ENCODE measurements at places on chromosomes 16 and 17.
A peak's percentile ranks its signal among the peaks of the same experiment; 100 is the strongest.

DNA sequence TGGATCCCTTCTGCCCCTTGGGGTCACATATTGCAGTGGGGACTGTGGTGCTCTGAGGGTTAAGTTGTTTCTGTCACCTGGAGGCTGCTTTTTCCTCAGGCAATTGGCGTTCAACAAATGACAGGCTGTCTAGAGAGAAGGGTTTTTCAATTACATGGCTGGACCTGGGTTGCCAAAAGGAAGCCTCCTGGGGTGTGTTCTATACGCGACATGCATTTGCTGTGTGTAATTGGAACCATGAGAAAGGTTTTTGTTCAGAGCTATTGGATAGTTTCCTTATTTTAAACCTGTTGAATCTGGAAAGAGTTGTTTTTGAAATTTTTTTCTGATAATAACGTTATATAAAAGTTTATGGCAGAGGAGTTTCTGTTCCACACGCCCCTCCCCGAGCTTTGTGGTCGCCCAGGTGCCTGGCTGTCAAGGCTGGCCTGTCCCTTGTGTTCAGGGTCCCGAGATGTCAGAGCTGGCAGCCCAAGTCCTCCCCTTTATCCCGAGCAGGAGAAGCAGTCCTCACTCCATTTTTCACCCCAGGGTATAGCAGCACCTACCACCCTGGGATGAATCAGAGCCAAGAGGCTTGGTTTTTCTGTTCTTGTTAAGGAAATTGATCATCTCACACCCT is 26.1 kb upstream of the ZNF750 start:
- no peak for DNase-seq

DNA sequence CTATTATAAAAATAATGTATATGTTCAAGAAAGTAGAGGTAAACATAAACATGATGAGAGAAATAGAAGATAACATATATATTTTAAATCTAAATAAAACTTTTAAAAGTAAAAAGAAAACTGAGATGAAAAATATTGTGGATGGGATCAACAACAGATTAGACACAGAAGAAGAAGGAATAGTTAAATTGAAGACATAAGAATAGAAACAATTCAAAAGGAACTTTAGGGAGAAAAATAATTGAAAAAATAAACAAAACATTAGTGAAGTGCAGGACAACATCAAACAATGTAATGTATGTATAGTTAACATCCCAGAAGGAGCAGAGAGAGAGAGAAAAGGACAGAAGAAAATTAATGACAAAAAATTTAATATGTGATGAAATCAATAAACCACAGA is 228.1 kb upstream of the TNRC6C start:
- DNase-seq = no peak

DNA sequence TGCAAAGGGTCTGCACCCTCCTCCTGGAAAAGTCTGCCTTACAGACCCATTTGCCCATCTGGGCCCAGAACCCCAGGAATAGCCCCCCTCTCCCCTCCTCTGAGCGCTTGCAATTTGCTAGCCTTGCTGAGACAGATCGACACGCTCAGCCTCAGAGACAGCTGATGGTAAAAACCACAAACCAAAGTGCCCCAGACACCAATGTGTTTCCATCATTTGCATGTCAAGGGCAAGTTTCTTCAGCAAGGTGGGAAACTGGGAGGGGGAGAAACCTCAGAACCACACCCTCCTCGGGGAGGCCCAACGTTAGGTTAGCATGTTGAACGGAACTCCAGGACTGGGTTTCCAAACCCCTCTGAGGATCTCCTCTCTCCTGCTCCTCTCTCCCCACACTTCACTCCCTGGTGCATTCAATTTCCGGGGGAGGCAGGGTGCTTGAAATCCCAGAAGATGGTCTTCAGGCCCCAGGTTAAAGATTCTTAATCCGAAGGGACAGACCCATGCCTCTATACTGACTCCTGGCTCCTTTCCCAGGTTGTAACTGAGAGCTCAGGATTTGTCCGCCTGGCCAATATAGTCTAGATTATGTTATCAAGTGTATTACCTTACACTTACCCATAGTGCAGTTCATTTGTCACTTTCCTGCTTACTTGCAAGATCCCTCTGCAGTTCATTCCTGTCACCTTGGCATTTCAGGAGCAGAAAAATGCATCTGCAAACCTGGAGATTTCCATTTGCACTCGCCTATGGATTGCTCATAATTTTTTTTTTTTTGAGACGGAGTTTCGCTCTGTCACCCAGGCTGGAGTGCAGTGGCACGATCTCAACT is 1.3 kb upstream of the CUEDC1 start:
- DNase-seq = no peak

GRCh38 chr16:8182761-8183160 is 407.6 kb downstream of the TMEM114 start:
- peak; percentile 90 for DNase-seq

DNA sequence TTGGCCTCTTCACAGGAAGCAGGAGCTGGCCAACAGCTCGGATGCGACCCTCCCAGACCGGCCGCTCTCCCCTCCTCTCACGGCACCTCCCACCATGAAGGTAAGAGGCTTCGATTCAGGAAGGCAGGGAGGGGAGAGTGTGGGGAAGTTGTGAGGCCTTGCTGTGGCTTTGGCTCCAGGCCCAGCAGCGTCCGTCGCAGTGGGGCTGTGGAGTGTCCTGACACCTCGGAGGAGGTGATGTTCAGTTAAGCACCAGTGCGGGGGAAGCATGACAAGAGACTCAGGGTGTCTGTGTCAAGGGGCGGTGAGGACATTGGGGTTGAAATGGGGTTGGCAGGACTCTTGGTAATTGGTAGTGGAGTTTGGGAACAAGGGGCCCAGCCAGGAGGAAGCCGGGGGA is 109.0 kb downstream of the RAP1GAP2 start:
- DNase-seq = peak; percentile 18

DNA sequence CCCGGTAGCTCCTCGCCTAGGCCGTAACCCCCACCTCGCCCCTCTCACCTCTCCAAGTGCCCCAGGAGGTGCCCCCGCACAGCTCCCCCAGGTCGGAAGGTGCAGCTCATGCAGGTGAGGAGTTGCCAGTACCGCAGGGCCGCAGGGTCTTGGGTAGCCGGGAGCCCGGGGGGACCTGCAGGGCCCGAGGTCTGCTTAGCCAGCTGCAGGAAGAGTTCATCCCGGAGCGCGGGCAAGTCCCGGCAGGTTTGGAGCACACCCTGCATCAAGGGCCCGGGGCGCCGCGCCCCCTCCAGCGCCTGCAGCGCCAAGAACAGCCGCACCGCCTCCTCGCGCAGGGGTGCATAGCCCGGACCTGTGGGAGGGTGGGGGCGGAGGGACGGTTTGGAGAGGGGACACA is 4.8 kb downstream of the PLEKHH3 start:
- DNase-seq = no peak

DNA sequence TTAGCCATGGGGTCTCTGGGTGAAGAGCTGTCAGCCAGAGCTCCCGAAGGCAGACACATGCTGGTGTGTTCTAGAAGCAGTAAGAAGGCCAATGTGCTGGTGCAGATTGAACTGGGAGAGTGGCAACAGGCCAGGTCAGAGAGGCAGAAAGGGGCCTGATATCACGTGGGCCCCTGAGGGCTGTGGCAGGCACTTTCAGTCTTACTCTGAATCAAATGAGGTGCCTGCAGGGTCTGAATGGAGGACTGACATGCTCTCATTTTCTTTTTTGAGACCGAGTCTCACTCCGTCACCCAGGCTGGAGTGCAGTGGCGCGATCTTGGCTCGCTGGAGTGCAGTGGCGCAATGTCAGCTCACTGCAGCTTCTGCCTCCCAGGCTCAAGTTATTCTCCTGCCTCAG is 293.8 kb downstream of the ABCC12 start:
- DNase-seq = no peak

DNA sequence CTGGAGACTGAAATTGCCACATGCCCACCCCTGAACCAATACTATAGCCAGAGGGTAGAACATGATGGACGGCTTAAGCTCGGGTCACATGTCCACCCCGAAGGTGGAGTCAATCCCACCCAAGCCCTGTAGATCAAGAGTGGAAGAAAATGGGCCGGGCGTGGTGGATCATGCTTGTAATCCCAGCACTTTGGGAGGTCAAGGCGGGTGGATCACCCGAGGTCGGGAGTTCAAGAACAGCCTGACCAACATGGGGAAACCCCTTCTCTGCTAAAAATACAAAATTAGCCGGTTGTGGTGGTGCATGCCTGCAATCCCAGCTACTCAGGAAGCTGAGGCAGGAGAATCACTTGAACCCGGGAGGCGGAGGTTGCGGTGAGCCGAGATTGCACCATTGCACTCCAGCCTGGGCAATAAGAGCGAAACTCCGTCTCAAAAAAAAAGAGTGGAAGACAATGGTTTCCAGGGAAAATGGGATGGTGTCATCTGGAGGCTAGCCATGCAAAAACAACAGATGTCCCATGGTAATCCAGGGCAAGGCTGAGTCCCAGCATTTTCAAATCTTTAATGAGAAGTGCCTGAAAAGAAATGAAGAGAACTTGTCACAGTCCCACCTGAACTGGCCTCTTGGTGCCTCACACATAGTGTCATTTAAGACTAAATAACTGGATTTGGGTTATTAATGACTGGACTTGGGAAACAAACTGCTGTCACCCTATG is 30.1 kb downstream of the CD300LF start:
- no peak for DNase-seq

DNA sequence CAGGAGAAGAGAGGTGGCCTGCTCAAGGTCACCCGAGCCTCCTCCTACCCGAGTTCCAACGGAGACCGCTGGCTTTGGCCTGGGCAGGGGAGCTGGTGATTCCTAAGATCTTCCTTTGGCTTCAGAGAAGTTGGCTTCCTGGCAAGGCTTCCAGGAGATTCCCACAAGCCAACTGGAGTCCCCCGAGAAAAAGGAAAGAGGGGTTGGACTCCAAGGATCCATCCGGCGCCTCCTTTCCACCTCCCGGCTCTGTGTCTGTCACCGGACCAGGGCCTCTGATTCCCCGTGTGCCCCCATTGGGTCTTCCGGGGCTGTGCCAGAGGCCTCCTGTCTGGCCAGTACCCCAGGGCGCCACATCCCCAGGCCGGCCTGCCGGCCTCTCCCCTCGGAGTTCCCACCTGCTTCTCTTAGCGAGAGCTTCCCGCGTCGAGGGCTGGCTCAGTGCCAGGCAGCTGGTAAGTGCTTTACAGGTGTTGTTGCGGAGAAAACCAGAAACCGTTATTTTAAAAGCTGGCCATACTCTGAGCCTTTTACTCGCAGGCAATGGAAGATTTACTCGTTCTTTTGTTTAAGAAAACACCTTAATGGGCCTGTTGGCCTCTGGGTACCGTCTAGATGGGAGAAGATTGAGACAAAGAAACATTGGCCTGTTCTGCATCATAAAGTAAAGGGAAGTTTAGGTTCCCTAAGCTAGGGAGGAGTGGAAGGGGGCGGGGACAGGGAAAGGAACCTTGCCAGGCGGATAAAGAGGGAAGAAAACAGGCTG is 258.4 kb upstream of the SDK2 start:
- no peak for DNase-seq

GRCh38 chr17:65523411-65523810 is 38.0 kb downstream of the AXIN2 start:
- DNase-seq = peak; percentile 3

DNA sequence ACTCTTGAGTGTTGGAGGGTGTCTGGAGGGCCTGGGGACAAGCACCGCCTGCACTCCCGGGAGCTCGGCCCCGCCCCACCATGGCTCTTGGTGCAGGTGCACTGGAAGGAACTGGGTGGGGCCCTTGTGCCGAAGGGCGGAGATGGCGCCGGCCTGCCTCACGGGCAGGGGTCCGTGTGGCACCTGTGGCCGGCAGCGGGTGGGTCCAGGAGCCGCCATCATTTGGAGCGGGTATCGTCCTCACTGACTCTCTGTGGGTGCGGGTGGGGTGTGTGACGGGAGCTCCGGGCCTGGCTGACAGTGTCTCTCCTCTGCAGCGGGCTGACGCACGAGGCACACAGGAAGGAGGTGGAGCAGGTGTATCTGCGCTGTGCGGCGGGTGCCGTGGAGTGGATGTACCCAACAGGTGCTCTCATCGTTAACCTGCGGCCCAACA is 5.2 kb downstream of the METRNL start:
- DNase-seq = no peak

DNA sequence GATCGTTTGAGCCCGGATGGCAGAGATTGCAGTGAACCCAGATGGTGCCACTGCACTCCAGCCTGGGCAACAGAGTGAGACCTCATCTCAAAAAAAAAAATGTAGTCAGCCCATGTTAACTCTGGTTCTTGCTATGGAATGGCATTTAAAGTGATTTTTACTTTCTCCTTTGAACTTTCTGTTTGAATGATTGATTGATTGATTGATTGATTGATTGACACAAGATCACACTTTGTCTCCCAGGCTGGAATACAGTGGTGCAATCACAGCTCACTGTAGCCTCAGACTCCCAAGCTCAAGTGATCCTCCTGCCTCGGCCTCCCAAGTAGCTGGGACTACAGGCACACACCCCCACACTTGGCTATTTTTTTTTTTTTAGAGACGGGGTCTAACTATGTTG is 17.0 kb downstream of the SMTNL2 start:
- DNase-seq = no peak

DNA sequence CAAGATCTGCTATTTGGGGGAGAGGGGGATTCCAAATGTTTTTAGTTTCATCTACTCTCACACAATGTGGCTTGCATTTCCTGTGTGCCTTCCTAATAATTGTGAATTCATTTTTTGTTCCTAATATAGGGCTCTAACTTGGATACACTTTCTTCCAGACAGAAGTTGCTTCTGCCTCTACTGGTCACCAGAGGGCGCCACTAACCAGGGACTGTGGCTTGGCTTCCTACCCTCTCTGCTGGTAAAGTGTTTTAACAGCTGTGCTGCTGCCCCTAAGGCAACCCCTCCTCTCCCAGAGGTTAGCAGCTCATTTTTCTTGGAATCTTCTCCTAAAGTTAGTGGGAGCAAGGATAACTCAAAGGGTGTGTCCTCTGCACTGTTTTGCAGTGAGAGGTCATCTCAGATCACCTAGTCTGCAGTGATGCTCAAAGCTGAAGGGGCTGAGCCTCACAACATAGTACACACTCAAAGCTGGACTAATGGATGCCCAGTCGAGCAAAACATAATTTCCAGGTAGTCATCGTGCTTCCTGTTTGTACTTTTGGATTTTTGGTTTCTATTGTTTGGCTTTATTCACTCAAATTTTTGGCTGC is 5.0 kb upstream of the PRSS54 start:
- peak; percentile 53 for DNase-seq

GRCh38 chr16:83085660-83086059 is 458.9 kb downstream of the CDH13 start:
- no peak for DNase-seq

- peak; percentile 76 for DNase-seq
Observed at GRCh38 chr17:10772425-10773380, 31.2 kb downstream of the TMEM238L start.

Data from hematopoietic multipotent progenitor cell treated with erythropoietin and hydrocortisone succinate and interleukin-3 and kit ligand, for 8 days (in vitro differentiated cells).